ENCODE measurements at places on chromosomes 6 and 20.

DNA sequence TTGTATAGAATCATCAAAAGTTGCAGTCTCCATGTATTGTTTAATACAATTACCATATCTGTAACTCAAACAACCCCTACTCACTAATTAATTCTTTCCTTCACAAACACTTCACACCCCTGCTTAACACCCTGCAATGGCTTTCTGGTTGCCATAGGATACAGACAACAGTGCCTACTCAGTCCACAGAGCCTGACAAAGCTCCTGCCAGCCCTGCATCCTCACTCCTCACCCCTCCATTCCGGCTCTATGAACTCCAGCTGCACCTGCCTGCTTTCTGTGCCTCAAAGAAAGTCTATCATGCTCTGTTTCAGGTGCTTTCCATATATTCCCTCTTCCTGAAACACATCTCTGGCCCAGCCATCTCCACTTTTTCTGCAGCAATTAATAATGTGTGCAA lies 253.4 kb downstream of the HACE1 start:
- no peak for DNase-seq

GRCh38 chr20:47164140-47164539 lies 192.4 kb downstream of the ZMYND8 start:
- no peak for DNase-seq

DNA sequence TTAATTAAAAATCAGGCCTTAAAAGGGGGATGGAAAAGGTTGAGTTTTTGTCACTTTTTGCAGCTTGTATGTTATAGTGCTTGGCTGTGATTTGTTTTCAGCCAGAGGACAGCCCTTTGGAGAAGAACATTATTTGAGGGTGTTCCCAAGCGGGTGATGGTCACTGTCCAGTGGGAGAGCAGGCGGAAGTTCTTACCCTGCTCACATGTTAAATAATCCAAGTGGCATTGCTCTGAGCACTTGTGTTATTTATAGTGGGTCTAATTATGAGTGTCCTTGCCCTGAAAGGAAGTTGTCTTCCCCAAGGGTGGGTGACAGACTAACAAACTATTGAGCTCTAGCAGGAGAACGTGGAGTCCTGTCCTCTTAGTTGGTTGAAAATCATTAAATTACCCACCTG lies 49.5 kb downstream of the DOK5 start:
- DNase-seq = no peak

DNA sequence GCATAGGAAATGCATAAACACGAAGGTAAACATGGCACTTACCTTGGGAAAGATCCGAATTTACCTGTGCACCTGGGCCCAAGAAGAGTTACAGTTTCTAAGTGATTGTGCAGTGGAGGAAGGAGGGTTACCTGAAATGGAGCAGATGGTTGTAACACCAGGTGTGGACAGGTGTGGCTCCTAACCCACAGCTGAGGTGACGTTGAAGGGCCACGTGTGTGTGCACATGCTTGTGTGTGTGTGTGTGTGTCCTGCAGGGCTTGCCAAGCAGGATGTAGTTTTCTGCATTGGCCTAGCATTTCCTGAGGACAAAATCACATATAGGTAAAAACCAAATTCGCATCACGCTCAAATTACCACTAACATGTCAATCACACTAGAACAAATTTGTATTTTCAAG lies 240.8 kb downstream of the ANKRD60 start:
- no peak for DNase-seq

DNA sequence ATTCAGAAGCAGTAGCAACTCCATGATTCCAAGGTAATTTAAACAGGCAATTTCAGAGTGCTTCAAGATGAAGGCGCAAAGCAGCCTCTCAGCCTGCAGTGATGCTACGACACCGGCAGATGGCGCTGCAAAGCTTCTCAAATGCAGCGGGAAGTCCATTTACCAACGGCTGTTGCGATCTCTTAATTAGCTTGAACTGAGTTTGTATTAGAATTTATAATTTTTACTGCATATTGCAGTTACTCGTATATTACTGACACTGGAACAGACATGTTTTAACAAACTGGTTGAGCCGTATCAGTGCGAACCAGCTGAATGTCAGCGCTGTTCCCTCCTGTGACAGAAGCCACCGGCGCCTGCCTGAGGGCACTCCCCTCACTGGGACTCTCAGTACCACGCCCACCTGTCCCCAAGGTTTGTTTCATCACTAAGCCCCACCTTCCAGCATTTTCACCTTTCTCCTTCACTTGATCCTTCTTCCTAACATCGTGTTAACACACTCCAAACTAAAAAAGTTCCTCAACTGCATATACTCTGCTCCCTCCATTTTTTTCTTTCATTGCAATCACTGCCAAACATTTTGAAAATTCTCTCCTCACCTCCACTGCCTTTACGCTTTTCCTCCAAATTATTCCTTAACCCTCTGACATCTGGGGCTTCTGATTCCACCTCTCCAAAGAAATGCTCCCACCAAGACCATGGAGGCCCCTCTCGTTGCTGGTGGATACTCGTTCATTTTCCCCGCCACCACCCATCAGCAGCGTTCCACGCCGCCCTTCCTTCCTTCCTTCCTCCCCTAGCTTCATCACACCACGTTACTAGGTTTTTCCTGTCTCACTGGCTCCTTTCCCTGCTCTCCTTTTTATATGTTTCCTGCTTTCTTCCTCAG lies 14.5 kb downstream of the GNL1 start:
- DNase-seq = peak; percentile 74

- peak; percentile 79 for DNase-seq
These were observed 93.9 kb upstream of the BTN3A2 start for GRCh38 chr6:26270903-26271667.

GRCh38 chr6:36355819-36356218 lies 19.1 kb upstream of the BNIP5 start:
- no peak for DNase-seq

All from activated naive CD8-positive, alpha-beta T cell treated with anti-CD3 and anti-CD28 coated beads for 36 hours (primary cell).